Activated CD4-positive, alpha-beta memory T cell treated with anti-CD3 and anti-CD28 coated beads for 36 hours (primary cell): ENCODE measurements at places on chromosomes 7 and 10. TPM values are rescaled to one million over a fixed set of nuclear protein-coding genes. Genes with fewer than 3 reads are reported as not detected.

DNA sequence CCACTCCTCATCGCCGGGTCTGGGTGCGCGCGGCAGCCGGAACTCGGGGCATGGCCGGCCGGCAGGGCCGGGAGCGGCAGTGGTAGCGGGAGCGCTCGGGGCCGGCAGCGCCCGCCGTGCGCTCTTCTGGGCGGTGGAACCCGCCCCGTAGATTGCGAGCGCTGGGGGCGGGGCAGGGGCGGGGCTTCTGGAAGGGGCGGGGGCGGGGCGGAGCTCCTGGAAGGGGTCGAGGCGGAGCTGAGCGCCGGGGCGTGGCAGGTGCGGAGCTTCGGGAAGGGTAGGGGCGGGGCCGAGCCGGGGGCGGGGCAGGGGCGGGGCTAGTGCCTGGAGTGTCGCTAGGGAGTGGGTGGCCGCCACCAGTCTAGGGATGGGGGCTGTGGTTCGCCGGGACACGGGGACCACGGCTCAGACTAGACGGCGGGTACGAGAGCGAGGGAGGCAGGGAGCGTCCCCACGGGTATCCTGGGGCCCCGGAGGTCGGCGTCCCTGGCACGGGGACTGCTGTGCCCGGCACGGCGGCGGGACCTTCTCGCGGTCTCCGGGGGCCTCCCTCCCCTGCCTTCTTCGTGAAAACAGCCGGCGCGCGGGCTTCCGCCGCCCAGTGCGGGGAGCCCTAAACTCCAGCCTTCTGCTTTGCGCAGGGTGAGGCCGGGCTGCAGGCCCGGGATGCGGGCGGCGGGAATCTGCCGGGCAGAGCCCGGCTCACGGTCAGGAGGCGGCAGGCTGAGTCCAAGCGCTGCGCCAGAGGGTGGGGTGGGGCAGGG, at the start of gene STK32C:
Gene STK32C (minus strand): TSS at position 128 of the 764 bp plus-strand sequence. CDS start 117 bp downstream, at position 11.
- peak; percentile 93 for DNase-seq
- peak within 1 kb of the TSS; percentile 85 for H3K4me3 ChIP-seq
- no peak within 1 kb of the TSS for H3K27ac ChIP-seq
- peaks cover 11% of the 10 kb centered on the region for H3K4me1 ChIP-seq
- H3K27me3 ChIP-seq = peaks cover 3% of the 10 kb centered on the region
- H3K36me3 ChIP-seq = no peaks in the 10 kb centered on the region

DNA sequence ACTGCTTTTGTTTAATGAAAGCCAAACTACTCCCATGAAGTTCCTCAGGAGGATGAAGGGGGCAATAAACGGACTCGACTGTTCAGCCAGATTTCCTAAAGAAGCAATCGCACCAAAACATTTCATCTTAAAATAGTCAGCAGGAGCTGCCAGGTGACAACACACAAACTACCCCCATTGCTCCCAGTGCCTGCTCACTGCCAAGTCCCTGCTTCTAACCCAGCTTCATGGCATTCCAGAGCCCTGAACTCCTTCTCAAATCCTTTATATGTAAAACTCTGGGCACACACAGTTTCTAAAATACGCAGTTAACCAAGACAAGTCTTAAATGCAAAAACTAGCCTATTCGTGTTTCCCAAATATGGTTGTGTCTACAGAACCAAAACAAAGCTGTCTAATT, 110.0 kb downstream of the SORBS1 start:
- no peak overlapping the region for H3K27ac ChIP-seq
- peaks cover 3% of the 10 kb centered on the region for H3K27me3 ChIP-seq
- no peaks in the 10 kb centered on the region for H3K36me3 ChIP-seq
- DNase-seq = no peak
- H3K4me3 ChIP-seq = no peak overlapping the region
- no peaks in the 10 kb centered on the region for H3K4me1 ChIP-seq

GRCh38 chr10:113547426-113547825, 5.4 kb upstream of the HABP2 start:
- no peak overlapping the region for H3K4me3 ChIP-seq
- no peaks in the 10 kb centered on the region for H3K36me3 ChIP-seq
- no peaks in the 10 kb centered on the region for H3K4me1 ChIP-seq
- H3K27ac ChIP-seq = no peak overlapping the region
- DNase-seq = no peak

PON1 gene
- not detected for total RNA-seq

TRIM74 gene
- 1.1 TPM for total RNA-seq

DNA sequence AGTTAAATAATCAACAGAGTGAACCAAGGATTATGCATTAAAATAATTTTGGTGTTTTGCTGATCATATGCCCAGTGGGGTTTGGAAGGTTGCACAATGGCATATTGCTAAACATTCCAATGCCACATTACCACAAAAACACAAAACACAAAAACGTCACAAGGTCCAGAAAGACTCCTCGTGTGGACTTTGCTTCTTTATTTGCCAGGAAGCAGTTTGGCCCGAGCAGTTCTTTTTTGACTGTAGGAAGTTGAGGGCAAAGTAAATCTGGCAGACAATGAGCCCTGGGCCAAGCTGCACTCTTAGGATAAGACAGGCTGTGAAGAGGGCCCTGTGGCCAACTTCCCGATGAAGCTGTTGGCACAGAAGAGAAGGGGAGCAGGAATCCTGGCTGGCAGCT, 39.2 kb upstream of the SLC35B4 start:
- no peaks in the 10 kb centered on the region for H3K4me1 ChIP-seq
- no peaks in the 10 kb centered on the region for H3K27me3 ChIP-seq
- no peak overlapping the region for H3K4me3 ChIP-seq
- H3K27ac ChIP-seq = no peak overlapping the region
- H3K36me3 ChIP-seq = no peaks in the 10 kb centered on the region

GRID2IP gene
- total RNA-seq = 0.21 TPM

ZCWPW1 gene
- 3.9 TPM for total RNA-seq

DNA sequence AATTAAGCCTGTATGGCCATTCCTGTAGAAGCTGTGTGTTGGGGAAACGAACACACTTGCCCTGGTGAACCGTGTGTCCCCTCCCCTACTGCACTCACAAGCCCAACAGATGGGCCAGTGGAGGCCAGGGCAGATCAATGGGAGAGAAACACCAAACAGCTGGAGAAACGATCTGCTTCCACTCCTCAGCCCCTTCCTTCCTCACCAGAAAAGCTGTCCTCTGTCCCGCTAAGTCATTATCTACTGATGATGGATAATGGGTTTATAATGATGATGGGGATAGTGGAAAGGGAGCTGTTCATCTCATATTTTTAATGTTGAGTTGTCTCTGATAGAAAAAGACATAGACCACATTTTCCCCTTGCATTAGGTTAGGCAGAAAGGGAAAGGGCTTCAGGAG, 99.7 kb downstream of the ELMO1 start:
- no peak for DNase-seq
- no peaks in the 10 kb centered on the region for H3K27me3 ChIP-seq
- H3K27ac ChIP-seq = no peak overlapping the region
- H3K36me3 ChIP-seq = no peaks in the 10 kb centered on the region

- no peaks in the 10 kb centered on the region for H3K4me1 ChIP-seq
- H3K4me3 ChIP-seq = no peak overlapping the region
- DNase-seq = no peak
- H3K36me3 ChIP-seq = no peaks in the 10 kb centered on the region
Measured at GRCh38 chr7:110326966-110327365, 764.0 kb upstream of the LRRN3 start.

PRKCQ gene
- 44.3 TPM for total RNA-seq

NEUROG3 gene
- not detected for total RNA-seq

MOGAT3 gene
- total RNA-seq = not detected

TMEM26 gene
- not detected for total RNA-seq

RINT1 gene
- 23.3 TPM for total RNA-seq

IDI2 gene
- total RNA-seq = not detected

DNA sequence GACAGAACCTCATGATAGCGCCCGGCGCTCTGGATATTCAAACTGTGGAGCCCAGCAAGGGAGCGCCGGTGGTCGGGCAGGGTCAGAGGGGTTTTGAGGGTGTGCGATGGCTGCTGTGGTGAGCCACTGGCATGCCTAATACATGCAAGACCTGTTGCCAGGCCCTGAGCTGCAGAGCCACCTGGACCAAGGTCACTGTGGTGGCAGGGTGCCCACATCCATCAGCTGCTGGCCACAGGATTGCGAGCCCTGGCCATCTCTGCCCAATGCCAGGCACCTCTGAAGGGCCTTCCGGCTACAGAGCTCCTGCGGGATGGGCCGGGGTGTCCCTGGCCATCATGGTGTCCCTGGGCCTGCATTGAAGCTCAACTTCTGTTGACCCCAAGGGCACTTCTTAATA, 123.0 kb upstream of the TNRC18 start:
- no peak overlapping the region for H3K4me3 ChIP-seq
- no peaks in the 10 kb centered on the region for H3K36me3 ChIP-seq
- DNase-seq = no peak
- H3K27ac ChIP-seq = no peak overlapping the region
- peaks cover 7% of the 10 kb centered on the region for H3K4me1 ChIP-seq
